ENCODE measurements at places on chromosomes 1 and 21.
A peak's percentile ranks its signal among the peaks of the same experiment; 100 is the strongest.

DNA sequence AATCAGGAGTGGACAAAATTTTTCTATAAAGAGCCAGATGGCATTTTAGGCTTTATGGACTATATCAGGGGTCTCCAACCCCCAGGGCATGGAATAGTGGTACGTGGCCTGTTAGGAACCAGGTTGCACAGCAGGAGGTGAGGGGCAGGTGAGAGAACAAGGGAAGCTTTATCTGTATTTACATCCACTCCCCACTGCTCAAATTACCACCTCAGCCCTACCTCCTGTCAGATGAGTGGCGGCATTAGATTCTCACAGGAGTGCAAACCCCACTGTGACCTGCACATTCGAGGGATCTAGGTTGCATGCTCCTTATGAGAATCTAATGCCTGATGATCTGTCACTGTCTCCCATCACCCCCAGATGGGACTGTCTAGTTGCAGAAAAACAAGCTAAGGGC lies 13.9 kb downstream of the PHTF1 start:
- no peak for DNase-seq

DNA sequence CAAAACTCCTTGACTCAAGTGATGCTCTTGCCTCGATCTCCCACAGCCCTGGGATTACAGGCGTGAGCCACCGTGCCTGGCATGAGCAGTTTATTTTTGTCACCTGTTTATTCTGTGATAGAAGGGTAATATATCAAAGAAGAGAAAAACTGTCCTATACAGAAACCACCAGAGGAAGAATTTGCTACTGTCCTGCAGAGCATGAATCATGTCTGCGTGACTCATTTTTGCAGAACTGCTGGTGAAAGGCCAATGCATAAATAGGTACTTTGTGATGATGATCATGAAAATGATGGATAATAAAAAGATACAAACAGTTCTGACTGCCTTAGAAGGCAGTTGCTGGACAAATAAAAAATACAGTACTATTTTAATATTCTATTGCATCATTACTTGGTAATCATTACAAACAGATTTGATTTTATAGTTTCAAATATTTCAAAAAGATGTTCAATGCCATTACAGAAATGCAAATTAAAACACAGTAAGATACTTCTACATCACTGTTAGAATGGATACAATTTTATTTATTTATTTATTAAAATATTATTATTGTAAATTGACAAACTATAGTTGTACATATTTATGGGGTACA lies 26.5 kb downstream of the RIPPLY3 start:
- DNase-seq: no peak

DNA sequence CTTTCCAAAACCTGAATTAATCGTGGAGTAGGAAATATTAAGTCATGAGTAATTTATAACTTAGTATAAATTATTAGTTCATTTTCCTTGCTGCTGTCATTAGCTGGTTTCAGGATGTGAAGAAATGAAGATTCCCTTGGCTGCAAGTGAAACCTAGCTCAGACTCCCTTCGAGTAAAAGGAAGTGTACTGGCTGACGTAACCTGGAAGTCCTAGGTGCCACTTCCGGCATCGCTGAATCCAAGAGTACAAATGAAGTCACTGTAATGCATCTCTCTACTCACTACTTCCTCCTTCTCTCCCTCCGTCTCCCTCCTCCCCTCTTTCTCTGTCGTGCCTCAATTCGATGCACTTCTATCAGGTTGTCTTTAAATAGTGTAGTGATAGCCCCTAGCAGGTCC lies 28.8 kb downstream of the ZP4 start:
- DNase-seq: no peak

GRCh38 chr1:174023440-174023839 lies 1.3 kb upstream of the RC3H1 start:
- DNase-seq: peak; percentile 48

- DNase-seq: no peak
These were observed 329.8 kb downstream of the RPS6KC1 start for GRCh38 chr1:213380865-213381264.

DNA sequence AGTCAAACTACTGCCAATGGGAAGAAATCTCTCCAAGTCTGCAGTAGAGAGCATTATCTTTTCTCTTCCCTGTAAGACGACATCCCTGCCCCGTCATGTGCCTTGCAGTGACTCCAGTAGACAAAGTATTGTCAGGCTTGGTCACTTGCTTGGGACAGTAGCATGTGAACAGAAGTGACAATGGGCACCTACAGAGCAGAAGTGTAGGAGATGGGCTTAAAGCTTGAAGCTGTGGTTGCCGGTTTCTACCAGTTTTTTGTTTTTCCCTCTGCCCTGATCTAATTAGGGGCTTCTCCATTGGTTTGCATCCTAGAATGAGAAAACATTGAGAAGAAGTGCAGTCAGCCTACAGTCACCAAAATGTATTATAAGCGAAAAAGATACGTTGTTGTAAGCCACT lies 12.7 kb downstream of the F3 start:
- DNase-seq: no peak

DNA sequence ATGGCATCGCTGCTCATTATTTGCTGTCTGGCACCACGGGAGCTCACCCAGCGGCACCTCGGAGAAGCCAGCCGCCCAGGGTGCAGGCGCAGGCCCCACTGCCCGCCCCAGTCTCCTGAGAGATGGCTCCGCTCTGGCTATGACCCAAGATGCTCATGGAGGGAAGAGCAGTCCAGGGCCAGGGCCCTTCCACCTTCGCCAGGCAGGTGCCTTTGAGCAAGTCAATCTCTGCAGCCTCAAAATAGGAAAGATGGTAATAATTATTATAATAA lies 437.3 kb downstream of the KIF26B start:
- no peak for DNase-seq

GRCh38 chr1:161195171-161195570 lies 3.7 kb downstream of the ADAMTS4 start:
- peak; percentile 78 for DNase-seq

- DNase-seq: no peak
These were observed 17.6 kb downstream of the TEX35 start for GRCh38 chr1:178530502-178530901.

DNA sequence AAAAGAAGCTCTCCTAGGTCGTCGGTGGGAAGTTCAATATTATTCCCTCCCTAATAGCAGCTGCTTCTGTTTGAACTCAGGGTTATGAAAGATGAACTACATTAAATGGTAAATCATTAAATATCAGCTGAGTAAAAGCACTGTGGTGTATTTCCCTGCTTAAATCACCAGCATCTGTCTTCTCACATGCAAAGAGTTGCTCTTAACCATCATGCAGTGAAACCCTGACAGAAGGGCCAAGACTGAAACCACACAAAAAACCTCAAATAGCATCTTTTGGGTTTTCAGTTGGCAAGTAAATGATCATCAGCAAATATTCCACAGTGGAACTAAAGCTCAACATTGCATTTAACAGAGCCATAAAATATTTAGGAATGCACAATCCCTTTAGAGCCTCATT lies 380.0 kb upstream of the ADGRL2 start:
- no peak for DNase-seq

- no peak for DNase-seq
These were observed 200.5 kb upstream of the NEGR1 start for GRCh38 chr1:72482736-72483413.

DNA sequence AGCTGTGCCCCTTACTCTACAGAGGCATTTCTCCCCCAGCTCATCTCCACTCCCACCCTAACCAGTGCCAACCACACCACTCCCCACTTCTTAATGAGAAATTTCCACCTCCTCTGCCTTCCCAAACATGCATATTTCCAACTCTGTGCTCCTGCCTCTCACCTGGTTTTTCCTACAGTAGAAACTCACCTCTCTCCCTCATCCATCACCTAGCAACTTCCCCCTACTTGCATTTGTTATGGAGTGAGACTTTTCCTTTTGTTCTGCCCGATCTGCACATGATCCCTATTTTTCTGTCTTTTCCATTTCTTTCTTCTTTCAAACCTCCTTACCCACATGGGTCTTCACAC lies 11.9 kb downstream of the RGS8 start:
- no peak for DNase-seq

- DNase-seq: no peak
These were observed 6.7 kb downstream of the PM20D1 start for GRCh38 chr1:205843036-205843859.

- DNase-seq: no peak
These were observed 777 bp downstream of the NUDT17 start for GRCh38 chr1:145846201-145846612.

DNA sequence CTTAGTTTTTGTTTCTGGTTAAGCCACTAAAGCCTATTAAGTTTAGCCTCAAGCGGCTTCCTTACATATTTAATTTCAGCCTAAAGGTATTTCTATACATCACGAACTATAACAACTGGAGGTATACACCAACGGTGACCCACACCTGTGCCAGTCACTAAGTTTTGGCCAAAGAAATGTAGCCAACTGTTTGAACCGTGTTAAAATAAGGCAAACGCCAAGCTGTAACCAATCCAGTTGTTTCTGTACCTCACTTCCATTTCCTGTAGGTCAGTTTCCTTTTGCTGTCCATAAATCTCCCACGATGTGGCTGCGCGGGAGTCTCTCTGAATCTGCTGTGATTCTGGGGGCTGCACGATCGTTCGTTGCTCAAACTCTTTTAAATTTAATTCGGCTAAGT lies 5.6 kb upstream of the ERO1B start:
- no peak for DNase-seq

- no peak for DNase-seq
These were observed 22.2 kb downstream of the MKNK1 start for GRCh38 chr1:46581681-46582455.

- no peak for DNase-seq
These were observed 15.8 kb upstream of the DISP3 start for GRCh38 chr1:11463177-11463576.

DNA sequence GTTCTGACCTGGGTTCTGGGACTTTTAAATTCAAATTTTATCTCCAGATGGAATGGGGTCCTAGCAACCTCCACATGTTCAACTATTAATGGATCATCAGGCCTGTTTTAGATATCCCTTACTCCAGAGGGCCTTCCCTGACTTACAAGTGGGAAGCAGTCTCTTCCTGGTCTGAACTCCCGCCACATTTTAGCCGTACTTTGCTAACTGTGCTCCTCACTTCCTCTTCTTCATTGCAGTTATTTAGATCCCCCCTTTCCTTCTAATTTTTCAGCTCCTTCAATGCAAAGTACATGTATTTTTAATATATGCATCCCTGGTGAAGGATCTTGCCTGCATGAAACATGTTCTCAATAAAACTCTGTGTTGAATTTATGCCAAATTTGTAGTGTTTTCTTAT lies 3.7 kb downstream of the CD1A start:
- DNase-seq: no peak

DNA sequence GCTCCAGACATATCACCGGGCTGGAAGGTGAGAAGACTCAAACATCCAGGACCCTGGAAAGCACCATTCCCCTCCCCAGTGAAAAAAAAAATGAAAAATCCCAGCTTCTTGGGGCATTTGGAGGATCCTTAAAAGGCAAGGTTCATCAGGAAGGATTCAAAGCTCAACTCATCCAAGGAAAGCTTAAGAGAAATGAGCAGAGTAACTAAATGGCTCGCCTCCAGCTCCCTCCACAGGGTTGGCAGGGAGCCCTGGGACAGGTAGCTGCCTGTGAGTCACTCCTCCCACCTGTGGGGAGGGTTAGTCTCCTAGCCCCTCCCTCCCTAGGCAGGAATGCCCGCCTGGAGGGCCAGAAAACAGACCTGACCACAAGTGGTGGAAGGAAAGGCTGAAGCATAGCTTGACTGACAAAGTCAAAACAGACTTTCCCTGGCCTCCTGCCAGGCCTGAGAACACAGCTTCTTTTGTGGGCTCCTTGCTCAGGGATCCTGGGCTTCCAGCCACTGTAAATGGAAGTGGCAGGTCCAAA lies 712 bp upstream of the LAMB3 start:
- DNase-seq: peak; percentile 99

DNA sequence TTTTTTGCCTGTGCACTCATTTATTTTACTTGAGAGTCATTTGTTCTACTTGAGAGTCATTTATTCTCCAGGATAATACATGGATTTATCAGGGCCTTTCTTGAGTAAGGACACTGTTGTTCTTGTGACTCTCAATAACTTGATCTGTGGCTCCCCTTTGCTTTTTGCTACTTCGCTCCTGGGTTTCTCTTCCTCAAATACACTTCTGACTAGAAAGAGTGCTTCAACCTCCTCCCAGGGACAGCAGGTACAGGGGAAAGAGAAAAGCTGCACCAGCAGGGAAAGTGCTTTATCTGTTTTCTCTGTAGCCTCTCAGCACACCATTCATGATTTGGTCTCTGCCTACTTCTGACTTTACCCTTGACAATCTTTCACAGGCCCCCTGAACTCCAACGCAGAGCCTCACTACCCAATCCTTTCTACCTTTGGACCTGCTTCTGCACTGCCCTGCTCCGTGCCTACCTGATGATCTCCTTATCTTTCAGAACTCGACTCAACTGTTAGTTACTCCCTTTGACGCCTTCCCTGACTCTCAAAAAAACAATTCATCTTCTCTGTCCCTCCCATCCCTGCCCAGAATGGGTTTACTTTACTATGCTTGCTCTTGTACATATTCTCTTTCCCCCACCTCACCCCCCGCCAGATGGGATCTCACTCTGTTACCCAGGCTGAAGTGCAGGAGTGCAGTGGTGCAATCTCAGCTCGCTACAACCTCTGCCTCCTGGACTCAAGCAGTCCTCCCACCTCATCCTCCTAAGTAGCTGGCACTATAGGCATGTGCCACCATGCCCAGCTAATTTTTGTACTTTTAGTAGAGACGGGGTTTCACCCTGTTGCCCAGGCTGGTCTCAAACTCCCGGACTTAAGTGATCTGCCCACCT lies 15.6 kb upstream of the PIGM start:
- peak; percentile 39 for DNase-seq

DNA sequence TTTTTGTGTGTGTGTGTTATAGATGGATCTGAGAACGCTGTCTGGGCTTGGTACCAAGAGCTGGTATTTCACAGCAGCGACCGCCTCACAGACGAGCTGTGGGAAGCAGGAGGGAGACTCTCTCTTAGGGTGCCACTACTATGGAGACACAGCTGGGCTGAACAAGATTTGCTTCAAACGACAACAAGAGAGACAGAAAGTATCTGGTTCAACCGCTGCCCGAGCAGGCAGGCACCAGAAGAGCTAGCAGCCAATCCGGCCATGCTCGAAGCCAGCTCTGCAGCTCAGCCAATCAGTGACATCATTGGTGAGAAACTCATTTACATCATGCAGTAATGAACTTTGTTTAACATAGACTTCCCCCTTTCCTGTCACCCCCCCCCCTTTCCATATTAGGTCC lies 341.3 kb downstream of the USP25 start:
- peak; percentile 93 for DNase-seq

- DNase-seq: no peak
These were observed 266.2 kb downstream of the LMO4 start for GRCh38 chr1:87594736-87595383.

- no peak for DNase-seq
These were observed 26.1 kb upstream of the RGL1 start for GRCh38 chr1:183778568-183779433.

All from pons (tissue), 1 donor.